ENCODE measurements at places on chromosomes 7 and 10. TPM values are rescaled to one million over a fixed set of nuclear protein-coding genes. Genes with fewer than 3 reads are reported as not detected.

GRCh38 chr10:63758080-63758479 is 236.9 kb downstream of the REEP3 start:
- DNase-seq, result no peak

DNA sequence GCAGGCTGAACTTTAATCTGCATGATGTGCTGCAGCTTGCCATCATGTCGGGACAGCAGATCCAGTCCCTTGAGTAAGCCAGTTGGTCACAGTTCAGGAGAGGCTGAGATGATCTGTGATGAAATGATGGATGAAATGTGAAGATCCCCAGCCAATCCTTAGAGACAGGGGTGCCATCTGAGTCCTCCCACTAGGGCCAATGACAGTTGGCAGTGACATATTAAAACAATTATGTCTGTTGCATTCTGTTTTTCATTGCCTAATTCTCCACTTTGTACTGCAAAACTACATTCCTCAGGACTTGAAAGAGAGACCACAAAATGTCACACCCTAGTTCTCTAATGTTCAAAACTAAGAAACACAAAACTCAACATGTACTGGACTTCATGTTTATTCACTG is 66.3 kb upstream of the CAV2 start:
- DNase-seq, result no peak

- DNase-seq, result no peak
Measured at GRCh38 chr7:36161996-36162395, 8.9 kb downstream of the EEPD1 start.

The AKR1D1 gene
- total RNA-seq, result not detected

DNA sequence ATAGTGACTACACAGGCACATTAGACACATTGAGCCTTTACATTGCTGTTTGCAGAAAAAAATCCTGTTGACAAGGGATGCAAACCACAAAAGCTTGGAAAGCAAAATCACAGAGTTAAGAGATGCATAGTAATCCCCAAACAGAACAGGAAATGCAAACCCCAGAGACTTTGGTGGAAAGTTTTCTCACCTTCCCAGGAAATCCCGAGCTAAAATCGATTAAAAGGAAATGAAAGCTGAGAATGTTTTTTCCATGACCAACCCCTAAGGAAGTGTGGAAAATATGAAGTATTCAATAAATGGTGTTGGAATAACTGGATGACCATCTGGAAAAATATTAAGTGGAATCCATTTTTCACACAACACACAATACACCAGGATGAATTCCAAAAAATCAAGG is 598.7 kb downstream of the GRID1 start:
- no peak for DNase-seq

DNA sequence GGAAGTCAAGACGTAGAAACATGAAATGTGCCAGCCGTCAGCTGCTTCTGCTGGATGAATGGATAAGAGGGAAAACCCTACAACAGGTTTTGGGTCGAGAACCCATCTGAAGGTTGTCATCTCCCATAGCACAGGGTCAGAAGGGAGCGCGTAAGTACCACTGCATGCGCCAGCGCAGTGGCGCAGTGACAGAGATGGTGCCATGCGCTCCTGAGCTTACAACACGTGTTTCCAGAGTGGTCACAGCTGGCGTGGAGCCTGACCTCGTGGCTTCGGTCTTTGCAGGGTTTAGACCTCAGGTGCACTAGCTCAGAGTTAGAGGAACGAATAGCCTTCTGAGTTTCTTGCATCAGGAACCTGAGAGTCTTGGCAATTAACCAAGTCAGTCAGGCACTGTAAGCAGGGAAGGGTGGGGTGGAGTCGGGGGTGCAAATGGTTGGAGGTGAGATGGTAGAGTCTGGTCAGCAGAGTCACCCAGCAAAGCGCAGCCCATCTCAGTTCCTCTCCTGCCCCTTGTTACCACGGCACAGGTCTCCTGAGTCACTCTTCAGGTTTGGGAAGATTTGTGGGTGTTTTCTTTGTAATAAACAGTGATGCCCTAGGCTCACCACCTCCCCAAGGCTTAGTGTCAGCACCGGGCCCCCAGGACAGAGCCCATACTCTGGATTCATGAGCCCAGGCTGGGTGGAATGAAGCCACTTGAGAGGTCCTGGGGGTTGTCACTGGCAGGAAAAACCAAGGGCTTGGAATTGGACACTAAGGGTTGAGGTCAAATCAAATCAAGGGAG is 84.1 kb upstream of the PPIF start:
- no peak for DNase-seq

The ANLN gene
- total RNA-seq, result 90.1 TPM

The RSPH10B gene
- total RNA-seq, result 0.17 TPM

DNA sequence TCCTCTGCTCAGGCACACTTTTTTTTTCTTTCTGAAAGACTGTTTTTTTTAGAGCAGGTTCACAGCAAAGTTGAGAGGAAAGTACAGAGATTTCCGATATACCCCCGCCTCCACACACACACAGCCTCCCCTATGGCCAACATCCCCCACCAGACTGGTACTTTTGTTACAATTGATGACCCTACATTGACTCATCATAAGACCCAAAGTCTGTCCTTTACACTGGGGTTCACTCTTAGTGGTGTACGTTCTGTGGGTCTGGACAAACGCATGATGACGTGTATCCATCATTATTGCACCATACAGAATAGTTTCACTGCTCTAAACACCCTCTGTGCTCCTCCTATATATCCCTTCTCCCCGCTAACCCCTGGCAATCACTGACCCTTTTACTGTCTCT is 107.7 kb downstream of the RBM20 start:
- no peak for DNase-seq

The RBM20 gene
- total RNA-seq, result 0.29 TPM

The ZNF22 gene
- 45.2 TPM for total RNA-seq

DNA sequence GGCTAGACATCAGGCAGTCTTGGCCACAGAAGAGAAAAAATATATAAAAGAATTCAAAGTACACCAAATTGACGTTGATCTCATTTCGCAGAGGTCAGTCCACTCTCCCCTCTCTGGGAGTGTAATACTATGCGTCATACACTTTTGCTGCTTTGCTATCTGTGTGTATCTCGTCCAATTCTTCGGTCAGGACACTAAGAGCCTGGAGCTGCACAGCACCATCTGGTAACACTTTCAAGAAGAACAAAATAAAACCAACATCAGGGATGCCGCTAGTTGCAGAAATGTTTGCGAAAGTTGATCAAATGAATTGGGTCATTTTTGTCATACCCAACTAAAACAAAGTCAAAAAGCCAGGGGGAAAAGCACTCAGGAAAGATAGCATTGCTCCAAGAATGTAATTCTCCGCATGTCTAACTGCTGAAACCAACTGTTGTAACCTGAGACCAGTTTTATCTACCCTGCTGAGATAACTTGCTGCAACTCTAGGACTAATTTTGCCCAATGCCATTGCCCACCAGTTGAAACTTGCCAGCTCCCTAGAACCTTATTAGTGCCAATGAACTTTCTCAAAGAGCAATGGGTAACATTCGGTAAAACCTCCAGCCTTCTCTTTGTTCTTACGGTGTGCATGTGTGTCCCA is 23.0 kb downstream of the TMEM176A start:
- no peak for DNase-seq

DNA sequence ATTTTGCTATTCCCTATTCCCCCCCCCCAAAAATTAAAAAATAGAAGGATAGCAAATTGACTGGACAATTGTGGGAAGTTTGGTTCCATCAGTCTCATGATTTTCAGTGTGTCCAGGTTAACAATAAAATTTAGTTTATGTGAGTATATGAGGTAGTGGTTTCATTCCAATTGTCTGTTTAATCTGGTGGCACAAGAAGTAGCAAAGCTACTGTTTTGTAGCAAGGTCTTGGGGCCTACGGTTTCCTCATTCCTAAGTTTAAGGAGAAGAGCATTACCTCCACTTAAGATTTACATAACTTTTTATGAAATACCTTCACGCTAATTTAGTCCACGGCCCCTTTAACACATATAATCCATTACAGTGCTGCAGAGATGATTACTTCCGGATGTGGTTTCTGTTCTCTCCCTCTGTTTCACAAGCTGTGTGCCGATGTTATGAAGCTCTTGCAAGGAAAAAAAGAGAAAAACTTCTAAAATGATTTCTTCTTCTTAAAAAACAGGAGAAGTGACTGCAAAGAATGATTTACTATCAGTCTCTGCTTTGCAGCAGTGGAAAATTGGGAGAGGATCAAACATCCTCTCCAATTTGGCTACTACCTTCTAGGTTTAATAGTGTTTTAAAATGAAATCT is 32.7 kb upstream of the NPVF start:
- DNase-seq, result no peak

The UCN3 gene
- total RNA-seq, result not detected

DNA sequence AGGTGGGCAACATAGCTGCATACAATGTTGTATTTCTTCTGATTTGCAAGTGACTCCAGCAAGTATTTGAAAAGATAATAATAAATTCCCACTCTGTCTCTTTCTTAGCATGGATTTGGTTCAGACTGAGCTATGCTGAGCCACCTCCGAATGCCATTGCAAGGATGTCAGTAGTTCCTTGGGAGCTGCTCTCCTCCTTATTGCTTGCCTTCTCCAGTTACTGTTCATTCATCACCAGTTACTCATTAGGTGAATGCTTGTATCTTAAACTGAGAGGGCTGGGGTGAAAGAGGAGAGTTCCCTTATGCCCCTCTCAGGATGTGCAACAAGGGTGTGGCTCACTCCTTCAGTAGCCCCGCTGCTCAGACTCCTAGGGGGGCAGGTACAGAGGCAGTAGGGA is 78.4 kb upstream of the PRKAR2B start:
- no peak for DNase-seq

DNA sequence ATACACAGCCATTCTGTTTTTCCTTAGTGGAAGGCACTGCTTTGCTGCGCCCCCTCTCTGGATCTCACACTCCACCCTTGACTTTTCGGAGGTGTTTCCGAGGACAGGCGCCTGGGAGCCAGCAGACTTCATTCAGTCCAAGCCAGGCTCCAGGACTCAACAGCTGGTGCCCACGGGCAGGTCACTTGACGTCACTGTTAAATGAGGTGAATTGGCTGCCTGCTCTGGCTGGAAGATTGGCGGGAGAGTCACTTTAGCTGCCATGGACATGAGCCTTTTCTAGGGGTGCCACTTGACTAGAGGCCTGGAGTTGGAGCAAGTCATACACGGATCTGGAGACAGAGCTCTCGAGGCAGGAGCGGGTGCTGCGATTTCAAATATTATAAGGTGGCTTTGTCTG is 3.2 kb downstream of the HTRA1 start:
- no peak for DNase-seq

DNA sequence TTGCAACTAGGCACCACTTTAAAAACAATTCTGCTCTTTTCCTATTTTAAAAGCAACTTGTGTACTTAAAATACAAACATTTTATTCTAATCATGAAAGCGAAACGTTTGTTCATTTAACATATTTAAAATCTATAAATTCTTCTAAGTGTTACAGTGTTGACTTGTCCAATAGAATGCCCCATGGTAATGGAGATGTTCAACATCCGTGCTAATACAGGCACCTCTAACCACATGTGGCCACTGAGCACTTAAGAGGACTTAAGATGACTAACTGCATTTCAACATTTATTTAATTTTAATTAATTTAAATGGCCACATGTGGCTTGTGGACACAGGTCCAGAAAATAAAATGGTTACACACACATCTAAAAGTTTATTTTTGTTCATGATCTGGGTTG is 115.1 kb downstream of the TPK1 start:
- DNase-seq, result no peak

The CALHM3 gene
- 0.17 TPM for total RNA-seq

DNA sequence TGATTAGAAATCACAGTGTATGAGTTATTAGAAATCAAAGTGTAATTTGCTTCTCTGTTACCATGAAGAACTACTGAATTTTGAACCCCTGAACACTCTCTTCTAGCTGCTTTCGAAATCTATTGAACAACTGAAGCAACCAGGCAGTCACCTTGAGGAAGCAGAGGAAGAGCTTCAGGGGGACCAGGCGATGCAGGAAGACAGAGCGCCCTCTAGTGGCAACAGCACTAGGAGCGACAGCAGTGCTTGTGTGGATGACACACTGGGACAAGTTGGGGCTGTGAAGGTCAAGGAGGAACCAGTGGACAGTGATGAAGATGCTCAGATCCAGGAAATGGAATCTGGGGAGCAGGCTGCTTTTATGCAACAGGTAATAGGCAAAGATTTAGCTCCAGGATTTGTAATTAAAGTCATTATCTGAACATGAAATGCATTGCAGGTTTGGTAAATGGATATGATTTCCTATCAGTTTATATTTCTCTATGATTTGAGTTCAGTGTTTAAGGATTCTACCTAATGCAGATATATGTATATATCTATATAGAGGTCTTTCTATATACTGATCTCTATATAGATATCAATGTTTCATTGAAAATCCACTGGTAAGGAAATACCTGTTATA is 170.7 kb downstream of the HDAC9 start:
- peak; percentile 88 for DNase-seq

DNA sequence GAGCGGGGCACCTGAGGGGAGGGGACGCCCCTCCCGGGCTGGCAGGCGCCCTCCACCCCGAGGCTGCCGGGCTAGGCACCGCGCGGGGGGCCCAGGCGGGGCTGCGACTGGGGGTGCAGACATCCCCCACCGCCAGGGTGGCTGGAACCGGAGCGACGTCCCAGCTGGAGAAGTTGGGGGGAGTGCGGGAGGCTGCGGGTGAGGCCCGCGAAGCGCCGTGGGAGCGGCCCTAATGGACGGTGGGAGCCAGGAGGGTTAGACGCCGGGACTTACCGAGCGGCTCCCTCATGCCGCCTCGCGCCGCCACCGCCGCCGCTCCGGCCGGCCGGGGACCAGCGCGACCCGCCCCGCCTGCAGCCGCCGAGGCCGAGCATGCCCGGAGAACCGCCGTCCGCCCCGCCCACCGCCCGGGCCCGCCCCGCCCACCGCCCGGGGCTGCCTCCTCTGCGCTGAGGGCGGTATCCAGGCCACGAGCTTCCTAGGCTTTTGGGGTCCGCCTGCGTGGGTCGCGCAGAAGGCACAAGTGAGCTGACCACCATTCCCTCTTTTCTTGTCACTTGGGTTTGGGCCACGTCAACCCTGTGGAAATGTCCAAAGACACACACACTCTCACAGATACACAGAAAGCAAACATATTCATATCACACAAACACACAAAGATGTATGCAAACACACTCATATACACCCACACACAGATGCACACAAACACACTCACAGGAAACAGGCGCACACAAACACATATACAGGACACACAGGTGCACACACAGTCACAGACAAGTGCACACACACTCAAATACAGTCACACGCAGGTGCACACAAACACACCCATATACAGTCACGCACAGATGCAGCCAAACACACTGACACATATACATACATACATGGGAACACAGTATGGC is at the start of gene JCAD:
TSS of gene JCAD (minus strand) at position 378 of the 899 bp plus-strand sequence. CDS start 11,774 bp downstream, outside the sequence.
- peak; percentile 86 for DNase-seq

- no peak for DNase-seq
Measured at GRCh38 chr10:24272374-24272773, 63.4 kb downstream of the KIAA1217 start.

Data from H1 (cell line).